Foreskin keratinocyte (primary cell): ENCODE measurements at places on chromosomes 1 and 21.

DNA sequence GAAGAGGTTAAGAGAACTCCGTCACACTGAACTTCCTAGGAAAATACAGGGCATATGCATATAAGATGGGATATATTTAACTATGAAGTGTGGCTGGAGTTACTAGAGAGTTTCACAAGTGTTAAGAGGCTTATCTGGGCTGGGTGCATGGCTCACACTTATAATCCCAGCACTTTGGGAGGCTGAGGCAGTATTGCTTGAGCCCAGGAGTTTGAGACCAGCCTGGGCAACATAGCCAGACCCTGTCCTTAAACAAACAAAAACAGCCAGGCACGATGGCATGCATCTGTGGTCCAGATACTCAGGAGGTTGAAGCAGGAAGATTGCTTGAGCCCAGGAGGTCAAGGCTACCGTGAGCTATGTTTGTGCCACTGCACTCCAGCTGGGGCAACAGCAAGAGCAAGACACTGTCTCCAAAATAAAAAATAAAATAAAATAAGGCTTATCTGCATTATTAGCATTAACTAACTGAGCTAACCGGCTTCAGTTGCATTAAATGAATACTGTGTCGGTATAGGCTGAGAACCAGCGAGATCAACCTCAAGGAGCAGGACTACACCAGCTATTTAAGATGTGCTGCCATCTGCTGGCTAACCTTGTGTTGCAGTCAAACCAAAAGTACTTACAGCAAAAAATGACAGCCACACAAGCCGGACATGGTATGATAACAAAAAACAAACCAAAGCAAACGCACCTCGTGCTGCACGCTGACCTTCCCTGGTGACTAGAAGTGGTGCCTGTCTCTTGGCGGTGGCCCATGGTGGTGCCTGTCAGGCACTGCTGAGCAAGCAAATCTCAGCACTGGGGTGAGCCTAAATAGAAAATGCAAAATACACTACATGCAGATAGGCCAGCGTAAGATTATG, 19.7 kb upstream of the RBBP5 start:
- DNase-seq, result peak; percentile 26

- DNase-seq, result no peak
Measured at GRCh38 chr1:24713176-24713575, 32.1 kb upstream of the CLIC4 start.

DNA sequence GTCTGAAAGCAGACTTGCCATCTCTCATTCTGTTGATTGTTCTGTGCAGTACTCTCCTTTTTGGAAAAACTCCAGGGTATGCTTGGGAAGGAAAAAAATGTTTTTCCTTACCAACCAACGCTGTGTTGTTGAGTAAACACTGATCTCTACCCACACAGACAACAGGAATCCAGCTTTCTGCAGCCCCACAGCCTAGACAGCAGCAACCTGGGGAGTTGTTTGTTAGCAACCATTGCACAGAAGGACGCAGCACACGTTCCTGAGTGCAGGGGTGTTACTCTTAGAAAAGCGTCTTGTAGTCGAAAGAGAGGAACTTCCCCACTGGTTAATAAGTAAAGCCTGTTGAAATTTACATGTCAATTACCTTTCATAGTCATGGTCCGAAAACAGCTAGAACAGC, 56.6 kb downstream of the SMYD2 start:
- DNase-seq, result no peak

DNA sequence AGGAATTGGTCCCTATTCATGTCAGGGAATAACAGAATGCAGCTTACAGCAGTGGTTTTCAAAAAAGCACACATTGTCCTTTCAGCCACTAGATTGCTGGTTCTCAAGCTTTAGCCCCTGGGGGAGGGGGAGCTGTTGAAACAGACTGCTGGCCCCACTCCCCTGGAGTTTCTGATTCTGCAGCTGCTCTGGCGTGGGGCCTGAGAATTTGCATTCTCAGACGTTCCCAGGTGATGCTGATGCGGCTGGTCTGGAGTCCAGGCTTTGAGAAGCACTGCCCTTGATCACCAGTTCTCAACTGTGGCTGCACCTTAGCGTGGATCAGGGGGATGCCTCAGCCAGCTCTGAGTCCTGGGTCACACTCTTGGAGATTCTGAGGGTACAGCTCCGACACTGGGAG, 62.7 kb upstream of the LAPTM5 start:
- DNase-seq, result no peak

DNA sequence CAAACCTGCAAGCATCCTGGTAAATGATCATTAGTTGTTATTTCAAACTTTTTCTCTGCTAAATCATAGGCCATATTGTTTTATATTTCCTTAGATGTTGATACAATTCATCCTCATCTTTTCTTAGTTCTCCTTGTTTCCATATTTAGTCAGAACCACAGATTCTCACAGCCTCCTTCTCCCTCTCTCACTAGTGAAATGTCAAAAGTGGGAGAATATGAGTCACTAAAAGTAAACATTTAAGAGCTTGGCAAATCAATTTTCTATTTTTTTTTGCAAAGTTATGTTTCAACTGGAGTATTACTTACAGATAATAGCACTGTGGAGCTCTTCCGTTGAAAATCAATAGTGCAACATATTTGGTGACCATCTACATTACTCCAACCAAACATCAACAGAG, 308.8 kb downstream of the COL11A1 start:
- DNase-seq, result no peak

GRCh38 chr1:217876896-217877295, 245.8 kb downstream of the SPATA17 start:
- DNase-seq, result no peak

GRCh38 chr1:222950892-222951291, 136.1 kb downstream of the DISP1 start:
- no peak for DNase-seq

DNA sequence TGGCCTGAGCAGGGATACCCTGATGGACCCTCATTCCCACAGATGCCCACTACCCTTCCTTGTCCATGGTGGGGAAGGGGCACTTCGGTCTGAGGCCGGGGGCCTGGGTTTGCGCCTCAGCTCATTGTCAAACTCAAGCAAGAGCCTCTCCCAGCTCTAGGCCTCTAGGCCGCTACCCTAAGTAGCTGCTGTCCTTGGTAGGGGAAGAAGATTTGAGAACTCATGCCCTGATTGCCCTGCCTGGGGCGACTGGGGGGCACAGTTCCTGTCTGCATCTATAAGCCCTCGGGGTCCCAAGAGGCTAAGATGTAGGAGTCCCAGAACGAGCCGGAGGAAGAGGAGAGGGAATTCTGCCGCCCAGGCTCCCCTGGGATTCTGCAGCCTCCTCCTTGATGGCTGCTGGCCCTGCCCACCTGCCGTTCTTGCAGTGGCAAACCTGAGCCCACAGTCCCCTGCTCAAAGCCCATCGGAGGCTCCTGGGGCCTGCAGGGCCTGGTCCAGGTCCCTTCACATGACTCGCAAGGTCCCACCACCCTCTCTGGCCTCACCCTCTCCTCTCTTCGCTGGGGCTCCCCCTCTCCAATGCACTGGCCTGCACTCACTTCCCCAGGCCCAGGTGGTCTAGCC, 20.4 kb upstream of the CASZ1 start:
- DNase-seq, result no peak

DNA sequence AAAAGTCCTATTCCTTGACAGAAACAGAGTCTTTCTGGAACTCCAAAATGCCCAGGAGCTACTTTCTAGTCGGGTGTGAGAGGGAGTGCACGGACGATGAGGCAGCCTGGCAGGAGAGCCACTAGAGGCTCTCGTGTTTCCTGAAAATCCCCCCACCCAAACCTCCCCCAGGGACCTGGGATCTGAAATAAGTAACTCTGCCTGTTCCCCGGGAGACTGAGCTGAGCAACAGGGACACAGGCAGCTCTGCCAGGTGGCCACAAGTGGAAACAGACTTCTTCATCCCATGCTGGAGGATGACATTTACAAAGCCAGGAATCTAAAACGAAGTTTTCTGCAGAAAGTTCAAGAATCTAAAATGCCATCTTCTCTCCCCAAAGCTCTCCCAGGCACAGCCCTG, 77.1 kb downstream of the ITPKB start:
- DNase-seq, result peak; percentile 5

GRCh38 chr1:26075421-26076144, 8.2 kb upstream of the TRIM63 start:
- no peak for DNase-seq

- peak; percentile 15 for DNase-seq
Measured at GRCh38 chr1:153292740-153293479, 19.8 kb downstream of the PGLYRP3 start.

DNA sequence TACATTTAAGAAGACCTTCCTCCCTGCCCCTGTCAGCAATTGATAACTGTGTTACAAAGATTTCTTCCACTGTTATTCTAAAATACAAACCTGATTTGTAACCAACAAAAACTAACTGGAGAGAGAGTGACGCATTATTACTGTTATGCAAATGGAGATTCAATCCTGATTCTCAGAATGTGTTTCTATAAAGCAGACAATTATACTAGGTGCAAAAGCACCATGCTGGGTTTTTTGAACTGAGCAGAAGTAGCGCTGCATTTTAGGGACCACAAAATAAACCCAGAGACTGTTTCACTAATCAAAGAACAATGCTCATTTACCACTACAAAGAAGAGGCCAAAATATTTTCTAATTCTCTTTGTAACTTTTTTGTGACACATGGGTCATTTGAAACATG, 13.6 kb upstream of the GBP6 start:
- DNase-seq, result no peak

- DNase-seq, result peak; percentile 41
Measured at GRCh38 chr1:20125100-20125499, 5.8 kb upstream of the PLA2G2D start.

DNA sequence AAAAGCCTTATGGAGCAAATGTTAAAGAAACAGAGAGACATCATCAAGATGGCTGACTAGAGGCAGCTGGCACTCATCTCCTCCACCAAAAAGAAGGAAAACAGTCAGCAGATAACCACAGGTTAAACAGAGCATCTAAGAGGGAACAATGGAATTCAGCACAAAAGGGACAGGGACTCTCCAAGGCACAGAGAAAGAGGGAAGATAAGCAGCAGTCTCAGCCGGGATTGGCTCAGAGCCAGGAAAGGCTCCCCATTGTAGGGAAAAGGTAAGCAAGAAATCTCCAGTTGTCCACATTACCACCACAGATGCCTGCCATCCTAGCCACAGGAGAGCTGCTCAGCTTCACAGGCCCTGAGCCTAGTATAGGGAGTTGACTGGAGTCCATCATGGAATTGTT, 605.5 kb downstream of the SMYD3 start:
- DNase-seq, result no peak

DNA sequence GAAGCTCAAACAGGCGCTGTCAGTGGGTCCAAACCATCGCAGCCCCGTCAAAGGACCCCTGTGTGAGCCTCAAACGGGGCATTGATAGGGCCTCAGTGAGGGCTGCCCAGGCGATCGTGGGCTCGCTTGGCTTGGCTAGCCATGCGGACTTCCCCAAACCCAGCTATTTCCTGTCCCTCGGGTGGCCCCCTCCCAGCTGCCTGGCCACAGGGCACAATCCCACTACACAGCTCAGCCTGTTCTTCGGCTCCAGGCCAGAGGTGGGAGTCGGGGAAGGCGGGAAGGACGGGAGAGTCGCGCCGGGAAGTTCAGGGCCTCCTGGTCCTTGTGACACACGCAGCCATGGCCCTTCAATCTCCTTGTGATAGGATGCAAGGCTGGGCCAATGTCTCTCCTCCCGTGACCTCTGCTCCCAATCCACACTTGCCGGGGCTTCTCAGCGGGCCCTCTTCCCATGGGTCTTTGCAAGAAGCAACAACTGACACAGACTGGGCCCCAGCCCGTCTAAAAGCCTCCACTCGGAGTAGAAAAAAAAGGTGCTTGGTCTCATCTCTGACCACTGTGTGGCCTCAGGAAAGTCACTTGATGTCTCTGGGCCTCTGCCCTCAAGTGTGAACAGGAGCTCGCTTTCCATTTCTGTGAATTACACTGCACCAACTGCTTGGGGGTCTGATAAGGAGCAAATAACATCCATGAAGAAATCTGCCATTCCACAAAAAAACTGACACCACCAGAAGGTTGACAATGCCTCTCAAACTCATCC, 7.1 kb upstream of the MATN1 start:
- no peak for DNase-seq

GRCh38 chr1:32215629-32216480, 6.3 kb downstream of the TMEM234 start:
- peak; percentile 85 for DNase-seq

DNA sequence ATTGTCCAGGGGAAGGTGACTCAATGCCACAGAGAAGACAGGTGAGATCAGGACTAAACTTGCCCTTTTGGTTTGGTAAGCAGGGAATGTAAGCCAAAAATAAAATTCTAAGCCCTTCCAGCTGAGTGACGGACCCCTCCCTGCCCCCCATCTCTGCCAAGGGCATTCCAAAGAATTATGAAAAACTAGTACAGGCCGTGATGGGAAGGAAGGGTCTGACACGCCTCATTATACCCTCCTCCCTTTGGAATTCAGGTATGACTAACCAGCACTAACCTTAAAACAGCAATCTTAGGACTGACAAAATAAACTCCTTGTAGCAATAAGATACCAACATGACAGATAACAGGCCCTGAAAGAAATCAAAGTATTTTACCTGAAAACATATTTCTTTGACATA, 99.6 kb downstream of the GABPA start:
- peak; percentile 73 for DNase-seq

DNA sequence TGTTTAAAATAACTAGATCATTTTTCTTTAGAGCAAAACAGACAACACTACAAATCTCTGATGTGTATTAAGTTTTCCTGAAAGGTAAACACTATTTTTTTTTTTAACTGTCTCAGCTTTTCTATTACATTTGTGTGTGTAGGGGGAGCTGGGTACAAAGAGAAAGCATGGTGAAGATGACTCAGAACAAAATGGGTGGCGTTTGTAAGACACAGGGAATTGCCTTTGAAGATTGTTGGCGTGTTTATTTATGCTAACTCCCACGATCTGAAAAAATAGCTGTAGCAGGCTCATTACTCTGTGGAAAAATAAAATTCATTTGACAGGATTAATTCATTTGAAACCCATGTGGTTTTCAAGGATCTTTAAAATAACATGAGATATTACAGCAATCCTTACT, 285.1 kb downstream of the RYR2 start:
- DNase-seq, result no peak

DNA sequence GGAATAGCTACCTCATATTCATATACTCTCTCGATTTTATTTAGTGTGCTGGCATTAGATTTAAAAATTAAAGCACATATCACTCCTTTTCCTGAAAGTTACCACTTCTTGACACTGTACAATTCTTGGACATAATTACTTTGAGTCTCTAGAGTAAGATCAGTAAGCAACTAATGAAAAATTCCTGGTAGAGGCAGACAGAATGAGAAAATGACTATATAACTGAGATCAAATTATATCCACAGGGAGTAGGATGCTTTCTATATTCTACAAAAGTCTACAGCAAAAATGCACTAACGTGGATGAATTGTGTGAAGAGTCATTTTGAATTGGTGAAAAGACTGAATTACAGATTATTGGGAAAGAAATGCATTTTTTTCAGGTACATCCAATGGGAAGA, 445.7 kb downstream of the PTBP2 start:
- no peak for DNase-seq

GRCh38 chr1:77039739-77040138, 172.5 kb downstream of the ST6GALNAC5 start:
- DNase-seq, result peak; percentile 92

- DNase-seq, result no peak
Measured at GRCh38 chr1:153364156-153364555, 6.5 kb downstream of the S100A9 start.

DNA sequence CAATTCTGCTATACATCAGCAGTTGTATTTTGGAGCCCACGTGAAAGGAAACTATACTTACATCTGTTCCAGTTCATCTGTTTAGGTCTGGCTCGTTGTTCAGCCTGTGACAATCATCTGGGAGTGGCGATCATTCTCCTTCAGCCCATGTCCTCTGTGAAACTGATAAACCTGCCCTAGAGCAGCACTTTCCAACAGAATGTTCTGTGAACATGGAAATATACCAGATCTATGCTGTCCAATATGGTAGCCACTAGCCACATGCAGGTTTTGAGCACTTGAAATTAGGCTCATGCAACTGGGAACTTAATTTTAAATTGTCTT, 24.5 kb upstream of the COQ8A start:
- no peak for DNase-seq
